A673 (cell line): ENCODE measurements at places on chromosomes 1 and 21. TPM values are rescaled to one million over a fixed set of nuclear protein-coding genes. Genes with fewer than 3 reads are reported as not detected.

TRIM58 gene
- not detected in 2 replicates for total RNA-seq

GJA5 gene
- 0.28 TPM in 1 of 2 replicates, not detected in the other for total RNA-seq

PCAT6 gene
- total RNA-seq, result 0.84 and 1.7 TPM in 2 replicates

AGMAT gene
- total RNA-seq, result 0.11 and 0.20 TPM in 2 replicates

RHD gene
- total RNA-seq, result not detected in 2 replicates

C8A gene
- total RNA-seq, result not detected in 2 replicates

KRTAP27-1 gene
- total RNA-seq, result not detected in 2 replicates

SLC22A15 gene
- total RNA-seq, result 0.39 and 0.52 TPM in 2 replicates

OR6N1 gene
- not detected in 2 replicates for total RNA-seq

DNA sequence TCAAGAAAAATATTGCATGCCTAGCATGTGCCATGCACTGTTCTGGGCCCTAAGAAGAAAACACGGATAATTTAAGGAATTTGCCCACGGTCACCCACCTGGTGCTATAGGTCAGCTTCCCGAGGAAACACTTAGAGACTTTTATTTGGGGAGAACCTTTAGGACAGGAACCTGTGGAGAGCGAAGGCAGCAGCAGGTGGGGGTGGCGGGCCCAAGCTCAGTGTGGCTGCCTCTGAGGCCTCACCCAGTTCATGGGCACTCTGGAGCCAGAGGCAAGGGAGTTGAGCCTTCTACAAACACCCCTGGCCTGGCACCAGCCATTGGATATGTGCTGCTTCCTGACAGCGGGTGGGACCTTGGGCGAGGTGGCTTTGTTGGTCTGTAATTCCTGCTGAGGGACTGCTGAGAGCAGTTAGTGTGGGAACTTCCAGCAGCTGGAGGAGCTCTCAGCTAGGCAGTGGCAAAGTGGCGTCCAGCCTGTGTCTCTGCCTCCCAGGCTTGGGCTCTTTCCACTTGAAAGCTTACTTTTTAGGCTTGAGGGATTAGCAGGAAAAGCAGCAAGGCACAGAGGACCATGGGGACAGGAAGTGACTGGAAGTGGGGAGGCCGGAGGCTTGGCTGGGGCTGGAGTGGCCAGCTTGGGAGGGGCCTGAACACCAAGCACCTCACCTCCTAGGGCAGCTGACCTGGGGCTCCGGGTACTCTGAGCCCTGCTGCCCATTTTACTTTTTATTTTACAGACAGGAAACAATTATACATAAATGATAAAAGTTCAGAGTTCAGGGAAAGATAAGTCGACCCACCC lies 19.1 kb downstream of the MRPL37 start:
- H3K27ac ChIP-seq, result no peak overlapping the region
- H3K27me3 ChIP-seq, result no peaks in the 10 kb centered on the region
- peaks cover 14% of the 10 kb centered on the region for H3K36me3 ChIP-seq

GRCh38 chr1:213409971-213410370 lies 358.9 kb downstream of the RPS6KC1 start:
- H3K27ac ChIP-seq, result no peak overlapping the region
- H3K27me3 ChIP-seq, result peaks cover 6% of the 10 kb centered on the region
- no peak overlapping the region for H3K4me3 ChIP-seq
- H3K36me3 ChIP-seq, result no peaks in the 10 kb centered on the region
- no peak for DNase-seq

DNA sequence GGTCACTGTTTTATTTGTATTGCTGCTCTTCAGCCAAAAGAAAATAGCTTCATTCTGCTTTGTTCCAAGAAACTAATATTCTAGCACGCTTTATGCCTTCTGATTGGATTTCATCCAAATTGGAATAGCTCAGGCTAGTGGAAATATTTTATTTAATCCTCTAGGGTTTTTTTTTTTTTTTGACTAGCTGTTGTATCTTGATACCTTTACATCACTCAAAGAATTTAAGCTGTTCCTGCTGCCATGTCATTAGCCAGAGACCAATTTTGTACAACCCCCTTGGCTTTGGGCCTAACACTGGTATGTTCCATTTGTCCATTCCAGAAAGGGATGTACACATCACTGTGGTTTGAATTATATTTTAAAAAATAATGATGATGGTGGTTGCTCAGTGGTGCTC lies 103.0 kb downstream of the DISC1 start:
- no peak for DNase-seq
- no peak overlapping the region for H3K4me3 ChIP-seq
- no peaks in the 10 kb centered on the region for H3K27me3 ChIP-seq
- H3K27ac ChIP-seq, result no peak overlapping the region
- no peaks in the 10 kb centered on the region for H3K4me1 ChIP-seq
- no peaks in the 10 kb centered on the region for H3K36me3 ChIP-seq

GRCh38 chr1:19869929-19870328 lies 12.3 kb upstream of the OTUD3 start:
- no peaks in the 10 kb centered on the region for H3K36me3 ChIP-seq
- H3K27me3 ChIP-seq, result no peaks in the 10 kb centered on the region
- H3K4me3 ChIP-seq, result no peak overlapping the region
- H3K27ac ChIP-seq, result no peak overlapping the region
- peaks cover 9% of the 10 kb centered on the region for H3K4me1 ChIP-seq

DNA sequence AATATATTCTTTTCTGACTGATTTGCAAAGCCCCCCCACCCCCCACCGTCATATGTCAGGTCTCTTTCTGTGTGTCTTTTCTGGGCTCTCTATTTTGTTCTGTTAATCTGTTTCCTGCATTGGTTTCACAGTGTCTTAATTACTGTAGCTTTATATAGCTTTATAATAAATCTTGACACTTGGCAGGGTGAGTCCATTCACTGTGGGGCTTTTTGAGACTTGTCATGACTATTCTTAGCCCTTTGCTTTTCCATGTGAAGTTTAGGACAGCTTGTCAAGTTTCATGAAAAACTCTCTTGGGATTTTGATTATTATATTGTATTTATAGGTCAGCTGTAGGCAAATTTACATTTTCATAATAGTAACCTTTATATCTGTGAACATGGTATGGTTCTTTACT lies 50.4 kb downstream of the MIGA1 start:
- no peak overlapping the region for H3K27ac ChIP-seq
- H3K27me3 ChIP-seq, result no peaks in the 10 kb centered on the region
- H3K4me3 ChIP-seq, result no peak overlapping the region
- H3K4me1 ChIP-seq, result peaks cover 34% of the 10 kb centered on the region
- DNase-seq, result peak; percentile 38

GRCh38 chr1:6922096-6922931 lies 137.1 kb downstream of the CAMTA1 start:
- DNase-seq, result peak; percentile 72
- no peaks in the 10 kb centered on the region for H3K4me1 ChIP-seq
- no peaks in the 10 kb centered on the region for H3K36me3 ChIP-seq
- H3K4me3 ChIP-seq, result no peak overlapping the region
- H3K27ac ChIP-seq, result no peak overlapping the region

DNA sequence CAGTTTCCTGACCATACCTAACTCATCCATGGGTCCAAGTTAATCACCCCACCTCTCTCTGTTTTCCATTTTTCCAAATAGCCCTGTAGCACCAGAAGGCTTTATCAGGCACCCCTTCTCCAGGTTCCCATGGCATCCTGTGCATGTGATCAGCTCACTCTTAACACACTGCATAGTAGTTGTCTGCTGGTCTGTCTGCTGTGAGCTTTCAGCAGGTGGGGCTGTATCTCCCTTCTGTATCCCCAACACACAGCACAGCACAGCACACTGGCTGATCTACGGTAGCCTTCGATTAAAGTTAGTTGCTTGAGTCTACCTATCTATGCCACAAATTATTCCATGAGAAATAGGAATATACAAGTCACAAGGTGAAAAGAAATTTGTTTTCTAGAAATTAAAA lies 54.3 kb upstream of the C1orf198 start:
- DNase-seq, result no peak
- peaks cover 7% of the 10 kb centered on the region for H3K36me3 ChIP-seq
- H3K4me3 ChIP-seq, result no peak overlapping the region
- H3K27me3 ChIP-seq, result no peaks in the 10 kb centered on the region
- no peak overlapping the region for H3K27ac ChIP-seq
- peaks cover 10% of the 10 kb centered on the region for H3K4me1 ChIP-seq

DNA sequence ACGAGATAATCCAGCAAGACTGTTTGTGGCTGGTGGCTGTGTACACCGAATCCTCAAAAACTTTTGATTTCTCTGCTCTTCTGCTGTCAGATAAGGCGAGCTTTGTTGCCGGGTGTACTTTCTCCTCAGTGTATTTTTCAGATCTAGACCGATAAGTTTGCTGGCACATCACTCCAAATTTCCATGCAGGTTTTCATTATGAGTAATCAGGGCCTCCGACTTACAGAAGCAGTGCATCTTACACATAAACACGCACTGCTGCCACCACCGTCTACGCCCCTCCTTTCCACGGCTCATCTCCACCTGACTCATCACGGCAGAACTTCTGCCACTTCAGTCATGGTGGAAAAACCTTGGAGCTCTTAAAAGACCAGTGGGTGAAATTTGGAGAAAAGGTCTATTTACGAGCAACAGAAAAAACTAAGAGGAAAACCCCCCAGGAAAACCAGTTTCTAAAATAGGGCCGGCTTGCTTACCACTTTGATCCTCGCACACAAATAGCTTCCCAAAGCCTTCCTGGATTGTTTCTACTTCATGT lies 7.7 kb downstream of the ZBTB21 start:
- H3K27me3 ChIP-seq, result no peaks in the 10 kb centered on the region
- H3K4me1 ChIP-seq, result peaks cover 5% of the 10 kb centered on the region
- no peak for DNase-seq
- H3K27ac ChIP-seq, result no peak overlapping the region
- peaks cover 3% of the 10 kb centered on the region for H3K36me3 ChIP-seq
- H3K4me3 ChIP-seq, result no peak overlapping the region

- no peaks in the 10 kb centered on the region for H3K36me3 ChIP-seq
- H3K27me3 ChIP-seq, result peaks cover 38% of the 10 kb centered on the region
- H3K4me3 ChIP-seq, result no peak overlapping the region
- H3K27ac ChIP-seq, result no peak overlapping the region
Measured at GRCh38 chr21:34675871-34676270, 7.1 kb downstream of the CLIC6 start.

- peaks cover 27% of the 10 kb centered on the region for H3K27me3 ChIP-seq
- peaks cover 6% of the 10 kb centered on the region for H3K4me1 ChIP-seq
- no peak overlapping the region for H3K27ac ChIP-seq
- no peaks in the 10 kb centered on the region for H3K36me3 ChIP-seq
- no peak overlapping the region for H3K4me3 ChIP-seq
Measured at GRCh38 chr1:159949123-159949522, 3.7 kb upstream of the IGSF9 start.

DNA sequence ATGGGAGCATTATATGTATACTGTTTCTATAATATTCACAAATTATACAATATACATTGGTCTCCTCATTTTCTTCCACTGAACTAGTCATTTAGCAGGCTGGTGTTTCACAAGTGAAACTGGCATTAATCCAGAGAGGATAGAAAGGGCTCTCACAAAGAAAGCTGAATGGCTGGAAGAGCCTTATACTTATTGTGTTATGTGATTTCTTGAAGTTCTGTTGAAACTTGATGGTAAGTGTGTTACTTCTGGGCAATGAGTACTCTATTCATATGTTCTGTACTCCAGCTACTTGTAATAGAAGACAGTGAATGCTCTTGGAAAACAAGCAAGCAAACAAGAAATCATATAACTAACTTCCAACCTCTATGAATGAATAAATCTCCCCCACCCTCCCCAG lies 14.9 kb downstream of the STX12 start:
- no peaks in the 10 kb centered on the region for H3K4me1 ChIP-seq
- H3K36me3 ChIP-seq, result no peaks in the 10 kb centered on the region
- H3K27ac ChIP-seq, result no peak overlapping the region
- H3K4me3 ChIP-seq, result no peak overlapping the region
- no peaks in the 10 kb centered on the region for H3K27me3 ChIP-seq

DNA sequence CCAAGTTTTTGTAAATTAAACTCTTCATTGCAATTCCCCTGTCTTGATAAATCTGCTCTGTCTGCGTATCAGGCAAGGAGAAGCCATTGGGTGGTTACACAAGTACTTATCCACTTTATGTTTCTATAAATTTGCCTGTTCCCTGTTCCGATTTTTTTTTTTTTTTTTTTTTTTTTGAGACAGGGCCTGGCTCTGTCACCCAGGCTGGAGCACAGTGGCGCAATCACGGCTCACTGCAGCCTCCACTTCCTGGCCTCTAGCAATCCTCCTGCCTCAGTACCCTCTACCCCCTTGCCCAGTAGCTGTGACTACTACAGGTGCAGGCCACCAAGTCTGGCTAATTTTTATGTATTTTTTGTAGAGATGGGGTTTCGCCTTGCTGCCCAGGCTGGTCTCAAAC lies 11.1 kb upstream of the CSRP1 start:
- peak; percentile 41 for DNase-seq
- peaks cover 45% of the 10 kb centered on the region for H3K4me1 ChIP-seq
- no peaks in the 10 kb centered on the region for H3K36me3 ChIP-seq
- no peaks in the 10 kb centered on the region for H3K27me3 ChIP-seq
- H3K27ac ChIP-seq, result peak overlapping the region; percentile 92
- no peak overlapping the region for H3K4me3 ChIP-seq

DNA sequence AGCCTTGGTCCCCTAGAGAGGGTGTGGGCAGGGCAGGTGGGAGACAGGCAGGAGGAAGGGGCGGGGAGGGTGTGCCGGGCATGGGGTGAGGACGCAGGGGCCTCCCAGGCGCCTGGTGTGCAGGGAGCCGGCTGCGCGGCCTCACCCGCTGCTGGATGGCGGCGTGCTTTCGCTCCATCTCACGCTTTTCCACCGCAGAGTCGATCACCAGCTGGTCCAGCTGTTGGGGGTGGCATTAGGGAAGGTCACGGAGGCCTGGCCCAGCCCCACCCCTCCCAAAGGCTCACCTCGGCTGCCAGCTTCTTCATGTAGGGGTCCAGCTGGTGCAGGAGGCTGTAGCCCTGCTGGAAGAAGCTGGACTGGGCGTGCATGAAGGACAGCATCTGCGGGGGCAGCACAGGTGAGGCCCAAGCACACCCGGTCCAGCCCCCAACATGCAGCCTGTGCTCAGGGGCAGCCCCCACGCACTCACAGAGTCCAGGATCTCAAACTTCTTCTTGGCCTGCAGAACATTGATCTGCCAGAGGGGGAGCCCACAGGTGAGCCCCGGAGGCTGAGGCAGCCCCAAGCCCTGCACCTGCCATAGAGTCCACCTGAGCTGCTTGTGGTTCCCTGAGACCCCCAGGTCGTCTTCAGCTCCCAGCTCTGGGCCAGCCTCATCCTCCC lies 7.9 kb downstream of the ACAP3 start:
- no peak overlapping the region for H3K27ac ChIP-seq
- no peaks in the 10 kb centered on the region for H3K27me3 ChIP-seq
- H3K4me1 ChIP-seq, result peaks cover 11% of the 10 kb centered on the region
- no peaks in the 10 kb centered on the region for H3K36me3 ChIP-seq

GRCh38 chr1:193562121-193562520 lies 375.7 kb upstream of the B3GALT2 start:
- no peaks in the 10 kb centered on the region for H3K27me3 ChIP-seq
- no peak overlapping the region for H3K27ac ChIP-seq
- H3K4me1 ChIP-seq, result no peaks in the 10 kb centered on the region
- H3K36me3 ChIP-seq, result no peaks in the 10 kb centered on the region
- no peak overlapping the region for H3K4me3 ChIP-seq

GRCh38 chr1:165616987-165617546 lies 14.0 kb upstream of the MGST3 start:
- DNase-seq, result no peak
- H3K27ac ChIP-seq, result no peak overlapping the region
- H3K4me1 ChIP-seq, result no peaks in the 10 kb centered on the region
- no peak overlapping the region for H3K4me3 ChIP-seq

- no peak for DNase-seq
- no peaks in the 10 kb centered on the region for H3K27me3 ChIP-seq
- no peaks in the 10 kb centered on the region for H3K4me1 ChIP-seq
Measured at GRCh38 chr1:105087506-105087905, 1337.8 kb downstream of the AMY1C start.

- no peaks in the 10 kb centered on the region for H3K27me3 ChIP-seq
- no peaks in the 10 kb centered on the region for H3K4me1 ChIP-seq
- H3K27ac ChIP-seq, result no peak overlapping the region
- H3K4me3 ChIP-seq, result no peak overlapping the region
- DNase-seq, result no peak
- H3K36me3 ChIP-seq, result no peaks in the 10 kb centered on the region
Measured at GRCh38 chr1:154861607-154862094, 8.4 kb downstream of the KCNN3 start.
